ENCODE measurements at places on chromosomes 12 and 14. TPM values are rescaled to one million over a fixed set of nuclear protein-coding genes. Genes with fewer than 3 reads are reported as not detected.

ZCCHC8 gene
- 10.0 TPM for polyA plus RNA-seq

SLC4A8 gene
- polyA plus RNA-seq, result 4.7 TPM

CD4 gene
- polyA plus RNA-seq, result not detected

SSPN gene
- 1.3 TPM for polyA plus RNA-seq

CLEC2A gene
- not detected for polyA plus RNA-seq

DNA sequence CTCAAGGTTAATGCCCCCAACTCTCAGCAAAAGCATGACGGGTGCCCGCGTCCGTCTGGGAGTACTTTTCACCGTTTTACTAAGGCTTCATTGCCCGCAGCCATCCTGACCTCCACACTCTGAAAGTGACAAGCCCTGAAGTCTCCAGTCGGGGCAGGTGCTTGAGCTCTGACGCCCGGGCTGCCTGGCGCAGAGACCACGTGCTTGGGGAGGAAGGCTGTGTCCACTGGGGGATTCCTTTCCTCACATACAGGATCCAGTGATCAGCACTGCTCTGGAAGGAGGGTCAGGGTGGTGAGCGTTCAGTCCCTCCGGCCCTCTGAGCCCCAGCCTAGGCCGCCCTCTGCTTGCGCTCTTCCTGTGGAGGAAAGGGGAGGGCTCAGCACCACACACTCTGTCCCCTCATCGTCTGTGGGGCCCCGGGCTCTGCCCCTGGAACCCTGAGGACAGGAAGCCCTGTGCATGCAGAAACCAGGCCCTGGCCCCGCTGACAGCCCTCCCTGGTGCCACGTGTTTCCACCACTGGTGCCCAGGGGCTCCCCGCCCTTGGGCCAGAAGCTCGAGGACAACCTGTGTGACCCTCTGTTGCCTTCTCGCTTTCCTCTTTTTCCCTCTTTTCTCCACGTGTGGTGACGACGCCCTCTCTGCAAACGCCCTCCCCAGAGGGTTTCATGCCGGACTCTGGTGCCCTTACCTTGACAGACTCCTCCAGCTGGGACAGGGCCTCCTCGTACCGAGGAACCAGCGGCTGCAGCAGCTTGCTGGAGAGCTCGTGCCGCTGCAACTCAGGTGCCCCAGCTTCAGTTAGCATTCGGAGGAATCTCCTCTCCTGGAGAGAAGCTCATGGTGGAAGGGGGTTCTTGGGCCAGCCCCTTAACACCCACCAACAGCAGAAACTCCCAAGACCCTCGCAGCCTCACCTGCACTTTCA is 4.9 kb downstream of the DDX51 start:
- no peak for DNase-seq

DNA sequence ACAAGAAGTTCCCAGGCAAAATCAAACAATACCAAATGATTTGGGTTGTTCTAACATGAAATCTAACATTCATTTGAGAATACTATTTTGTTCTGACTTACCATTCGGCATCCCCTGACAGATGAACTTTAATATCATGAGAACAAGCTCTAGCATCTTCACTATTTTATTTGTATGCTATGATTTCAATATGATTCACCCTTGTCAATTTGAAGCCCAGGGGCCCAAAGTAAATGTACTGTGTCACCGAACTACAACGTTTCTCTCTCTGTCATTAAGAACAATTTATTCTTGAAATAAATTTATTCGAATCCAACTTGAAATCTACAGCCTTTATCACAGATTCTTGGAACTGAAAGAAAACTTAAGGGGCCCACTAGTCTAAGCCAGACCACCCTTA is 146.2 kb upstream of the RASSF8 start:
- DNase-seq, result no peak

- no peak for DNase-seq
Observed at GRCh38 chr14:99925471-99925870, 132.3 kb downstream of the EML1 start.

- DNase-seq, result peak; percentile 49
Observed at GRCh38 chr12:123363740-123364531, 711 bp downstream of the SBNO1 start.

GRCh38 chr14:55426891-55427290 is 13.5 kb downstream of the TBPL2 start:
- DNase-seq, result no peak

DNA sequence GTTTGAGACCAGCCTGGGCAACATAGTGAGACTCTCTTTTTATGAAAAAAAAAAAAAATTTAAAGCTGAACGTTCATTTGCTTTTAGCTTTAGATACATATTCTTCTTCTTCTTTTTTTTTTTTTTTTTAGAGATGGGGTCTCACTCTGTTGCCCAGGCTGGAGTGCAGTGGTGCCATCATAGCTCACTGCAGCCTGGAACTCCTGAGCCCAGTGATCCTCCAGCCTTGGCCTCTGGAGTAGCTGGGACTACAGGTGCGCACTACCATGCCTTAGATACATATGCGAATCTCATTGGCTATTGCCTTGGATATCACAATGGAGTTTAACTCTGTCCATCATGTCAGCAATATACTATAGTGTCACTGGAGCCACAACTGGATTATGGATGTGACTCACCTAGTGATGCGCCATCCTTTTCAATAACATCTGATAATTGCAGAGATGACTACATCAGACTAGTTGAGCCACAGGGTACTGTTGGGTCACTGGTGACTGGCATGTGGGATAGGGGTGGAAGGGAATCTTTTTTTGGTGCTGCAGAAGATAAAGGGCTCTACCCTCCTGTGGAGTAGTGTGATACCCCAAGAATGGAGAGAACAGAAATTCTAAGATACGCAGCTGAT is 2.7 kb upstream of the ADIPOR2 start:
- no peak for DNase-seq

DNA sequence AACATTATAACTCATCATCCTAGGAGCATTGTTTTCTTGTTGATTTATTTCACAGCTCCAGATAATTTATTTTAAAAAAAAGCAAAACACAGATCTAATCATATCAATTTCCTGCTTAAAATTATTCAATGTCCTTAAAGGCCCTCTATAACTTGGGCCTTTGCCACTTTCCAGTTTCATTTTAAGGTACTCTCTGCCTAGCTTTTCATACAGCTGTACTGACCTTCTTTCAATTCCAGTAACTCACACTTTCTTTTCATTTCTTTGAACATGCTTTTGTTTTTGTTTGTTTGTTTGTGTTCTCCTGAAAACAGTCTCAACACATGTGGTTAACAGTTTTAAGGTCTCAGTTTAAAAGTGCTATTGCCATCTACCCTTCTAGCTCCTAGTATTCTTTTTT is 281.9 kb downstream of the ACSS3 start:
- no peak for DNase-seq

- DNase-seq, result no peak
Observed at GRCh38 chr14:90449411-90449810, 52.6 kb downstream of the CALM1 start.

DNA sequence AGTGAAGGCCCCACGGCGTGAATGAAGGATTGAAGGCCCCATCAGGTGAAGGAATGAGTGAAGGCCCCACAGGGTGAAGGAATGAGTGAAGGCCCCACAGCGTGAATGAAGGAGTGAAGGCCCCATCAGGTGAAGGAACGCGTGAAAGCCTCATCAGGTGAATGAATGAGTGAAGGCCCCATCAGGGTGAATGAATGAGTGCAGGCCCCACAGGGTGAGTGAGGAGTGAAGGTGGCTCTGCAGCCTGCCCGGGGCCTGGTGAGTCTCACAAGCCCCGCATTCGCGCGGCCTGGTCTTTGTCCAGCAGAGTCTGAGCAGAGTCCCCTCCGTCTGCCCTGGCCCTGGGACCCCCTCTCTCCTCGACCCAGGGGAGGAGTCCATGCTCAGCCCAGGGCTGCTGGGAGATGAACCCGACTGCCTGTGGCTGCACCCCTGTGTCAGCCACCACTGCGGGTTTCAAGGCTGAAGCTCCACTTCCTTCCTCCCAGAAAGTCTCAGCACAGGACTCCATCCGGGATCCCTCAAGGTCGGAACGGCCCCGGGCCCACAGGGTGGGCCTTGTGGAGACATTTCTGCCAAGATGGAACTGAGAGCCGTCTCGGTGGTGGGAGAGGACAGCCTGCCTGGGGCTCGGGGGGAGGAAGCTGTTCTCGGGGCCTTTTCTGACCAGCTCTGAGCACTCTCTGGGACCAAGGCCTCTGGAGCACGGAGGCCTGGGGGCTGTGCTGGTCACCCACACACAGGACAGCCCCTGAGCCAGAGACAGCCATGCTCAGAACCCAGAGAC is 37.4 kb upstream of the TMEM179 start:
- DNase-seq, result no peak

- no peak for DNase-seq
Observed at GRCh38 chr12:41142376-41142775, 45.7 kb upstream of the PDZRN4 start.

DNA sequence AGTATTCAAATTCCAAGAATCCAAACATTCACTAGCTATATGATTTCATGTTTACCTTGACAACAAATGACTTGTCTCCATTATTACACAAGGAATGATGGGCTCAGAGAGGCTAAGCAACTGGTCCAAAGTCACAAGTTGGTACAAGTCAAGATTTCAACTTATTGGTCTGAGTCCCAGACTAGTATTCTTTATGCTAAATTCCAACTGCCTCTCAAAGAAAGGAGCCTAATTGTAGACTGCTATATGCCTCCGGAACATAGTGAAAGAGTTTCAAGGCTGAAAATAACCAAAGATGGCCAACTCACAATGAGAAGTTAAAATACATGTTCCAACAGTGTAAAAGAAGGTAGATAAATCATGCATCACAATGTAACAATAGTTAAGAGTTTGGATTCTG is 7.5 kb downstream of the BTG1 start:
- peak; percentile 24 for DNase-seq

DNA sequence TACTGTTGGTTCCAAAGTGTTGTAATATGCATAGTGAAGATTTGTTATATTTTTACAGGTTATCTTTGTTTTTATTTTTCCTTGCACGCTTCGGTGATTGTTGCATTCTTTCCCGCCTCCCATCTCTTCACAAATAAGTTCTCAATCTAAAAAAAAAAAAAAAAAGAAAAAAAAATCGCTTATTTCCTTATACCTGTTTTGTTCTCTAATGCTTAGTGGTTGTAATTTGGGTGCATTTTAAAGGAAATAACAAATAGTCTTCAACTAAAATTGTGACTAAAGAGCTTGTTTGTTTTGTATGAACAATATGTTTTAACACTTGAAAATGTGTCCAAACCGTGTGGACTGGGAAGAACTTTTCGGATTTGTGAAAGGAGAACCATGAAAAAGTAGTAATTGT is 1.5 kb downstream of the CAND1 start:
- no peak for DNase-seq

Data from endothelial cell of umbilical vein (primary cell).